Stimulated activated naive B cell treated with anti-CD40 and anti-IgM and Interleukin-4, amounts not matched to agents 10 μg/mL and 1 μg/mL and 100 μg/mL, for 72 hours (primary cell): ENCODE measurements at places on chromosomes 5 and 9.

GRCh38 chr5:149552553-149553160 lies 1.4 kb upstream of the CSNK1A1 start:
- no peak for DNase-seq

- no peak for DNase-seq
Measured at GRCh38 chr9:10447036-10447435, 165.8 kb downstream of the PTPRD start.

- no peak for DNase-seq
Measured at GRCh38 chr9:130561056-130561455, 18.3 kb upstream of the FUBP3 start.

GRCh38 chr5:176678584-176678983 lies 31.3 kb downstream of the TSPAN17 start:
- no peak for DNase-seq

DNA sequence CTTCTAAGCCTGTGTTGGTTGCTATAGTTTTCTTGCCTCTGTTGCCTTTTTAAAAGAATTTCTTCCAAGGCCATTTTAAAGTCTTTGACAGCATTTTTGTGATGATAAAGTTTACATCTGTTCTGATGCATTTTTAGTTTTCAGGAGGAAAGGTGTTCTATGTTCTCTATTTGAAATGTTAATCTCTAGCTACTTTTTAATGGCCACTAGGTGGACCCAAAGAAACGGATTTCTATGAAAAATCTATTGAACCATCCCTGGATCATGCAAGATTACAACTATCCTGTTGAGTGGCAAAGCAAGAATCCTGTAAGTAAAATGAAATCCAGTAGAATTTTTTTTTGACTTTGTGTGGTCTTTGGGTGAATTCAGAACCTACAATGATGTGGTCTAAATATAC lies 60.2 kb downstream of the MELK start:
- DNase-seq: no peak

GRCh38 chr5:61652916-61653315 lies 320.9 kb downstream of the ZSWIM6 start:
- DNase-seq: no peak

DNA sequence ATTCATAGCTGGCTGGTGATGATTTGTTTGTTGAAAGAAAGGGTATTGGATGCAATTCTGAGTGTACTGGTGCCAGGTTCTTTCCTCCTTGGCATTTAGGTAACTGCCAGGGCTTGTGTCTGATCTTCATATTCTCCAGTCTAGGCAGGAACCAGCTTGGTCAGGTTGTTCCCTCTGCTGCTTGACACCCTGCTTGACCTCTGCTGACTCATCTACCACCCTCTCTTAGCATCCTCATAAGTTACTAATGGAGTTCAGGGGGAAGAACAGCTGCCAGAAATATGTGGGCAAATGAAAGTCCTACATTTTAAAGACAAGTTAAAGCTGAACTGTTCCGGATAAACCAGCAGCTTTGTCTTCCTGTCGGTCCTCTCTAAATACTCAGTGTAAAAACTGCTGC lies 116.1 kb upstream of the TNC start:
- DNase-seq: no peak

DNA sequence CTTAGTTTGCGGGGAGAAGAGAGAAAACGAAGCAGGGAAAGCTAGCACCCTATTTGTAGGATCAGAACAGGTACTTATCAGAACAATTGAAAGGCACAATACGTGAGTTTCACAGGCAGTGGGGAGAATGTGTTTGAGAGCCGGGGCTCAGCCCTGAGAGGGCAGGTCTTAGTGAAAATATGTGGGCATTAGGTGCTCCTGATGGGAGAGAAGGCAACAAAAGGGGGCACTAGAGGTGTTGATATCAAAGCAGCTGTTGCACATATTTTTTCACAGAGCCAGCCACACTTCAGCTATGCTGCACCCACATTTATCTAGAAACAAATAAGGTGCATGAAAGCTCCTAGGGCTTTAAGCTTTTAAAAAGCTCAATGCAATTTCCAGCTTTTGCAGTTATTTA lies 99.7 kb upstream of the MAN2A1 start:
- no peak for DNase-seq

DNA sequence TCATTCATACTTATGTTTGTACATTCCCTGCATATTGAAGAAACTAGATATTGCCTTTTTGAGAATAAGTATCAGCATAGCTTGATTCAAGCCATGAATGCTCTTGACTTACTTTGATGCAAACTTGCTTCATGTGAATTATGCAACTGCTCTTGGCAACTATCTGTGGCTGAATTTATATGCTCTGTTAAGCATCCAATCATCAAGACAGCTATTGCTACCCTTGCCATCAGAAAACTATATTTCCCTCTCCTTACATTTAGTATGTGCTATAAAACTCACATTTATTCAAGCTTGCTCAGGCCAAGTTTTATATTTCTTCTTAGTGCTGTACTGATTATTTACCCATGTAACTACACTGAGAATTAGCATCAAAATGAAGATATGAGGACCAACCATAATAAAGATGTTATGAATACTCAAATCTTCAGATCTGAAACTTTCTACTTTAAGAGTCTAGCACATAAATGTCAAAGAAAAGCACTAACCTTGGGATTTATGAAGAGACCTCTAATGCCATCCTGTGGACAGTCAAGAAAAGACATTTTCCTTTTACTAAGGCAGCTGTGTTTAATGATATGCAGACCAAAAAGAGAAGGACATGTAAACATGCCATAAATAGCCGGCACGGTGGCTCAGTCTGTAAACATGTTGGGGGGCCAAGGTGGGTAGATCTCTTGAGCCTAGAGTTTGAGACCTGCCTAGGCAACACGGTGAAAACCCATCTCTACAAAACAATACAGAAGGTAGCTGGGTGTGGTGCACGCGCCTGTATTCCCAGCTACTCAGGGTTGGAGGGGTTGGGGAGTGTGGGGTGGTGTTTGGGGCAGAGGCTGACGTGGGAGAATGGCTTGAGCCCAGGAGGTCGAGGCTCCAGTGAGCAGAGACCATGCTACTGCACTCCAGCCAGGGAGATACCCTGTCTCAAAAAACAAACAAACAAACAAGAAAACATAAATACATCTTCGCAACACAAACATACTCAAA lies 267.0 kb upstream of the TYRP1 start:
- no peak for DNase-seq

DNA sequence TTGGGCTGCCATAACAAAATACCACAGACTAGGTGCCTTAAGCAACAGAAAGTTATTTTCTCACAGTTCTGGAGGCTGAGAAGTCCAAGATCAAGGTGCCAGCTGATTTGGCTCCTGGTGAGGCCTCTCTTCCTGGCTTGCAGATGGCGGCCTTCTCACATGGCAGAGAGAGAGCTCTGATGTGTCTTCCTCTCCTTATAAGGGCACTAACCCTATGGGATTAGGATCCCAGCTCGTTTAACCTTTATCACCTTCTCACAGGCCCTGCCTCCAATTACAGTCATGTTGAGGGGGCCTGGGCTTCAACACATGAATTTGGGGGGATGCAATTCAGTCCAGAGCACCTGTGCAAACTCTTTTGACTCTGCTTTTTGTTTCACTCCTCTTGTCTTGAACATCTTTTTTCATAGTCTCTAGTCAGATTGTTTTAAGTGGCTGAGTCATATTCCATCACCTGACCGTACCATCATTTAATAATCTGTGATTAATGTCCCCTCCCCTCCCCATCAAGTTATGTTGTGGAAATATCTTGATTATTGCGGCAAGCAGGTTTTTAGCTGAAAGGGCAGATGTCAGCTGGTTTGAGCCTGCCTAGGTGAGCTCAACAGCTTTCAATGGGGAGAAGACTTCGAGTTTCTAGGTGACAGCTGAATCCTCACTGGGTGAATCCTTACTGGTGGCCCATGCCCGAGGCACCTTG lies 61.8 kb downstream of the NDFIP1 start:
- no peak for DNase-seq

- no peak for DNase-seq
Measured at GRCh38 chr9:136050701-136051452, 44.2 kb downstream of the NACC2 start.

DNA sequence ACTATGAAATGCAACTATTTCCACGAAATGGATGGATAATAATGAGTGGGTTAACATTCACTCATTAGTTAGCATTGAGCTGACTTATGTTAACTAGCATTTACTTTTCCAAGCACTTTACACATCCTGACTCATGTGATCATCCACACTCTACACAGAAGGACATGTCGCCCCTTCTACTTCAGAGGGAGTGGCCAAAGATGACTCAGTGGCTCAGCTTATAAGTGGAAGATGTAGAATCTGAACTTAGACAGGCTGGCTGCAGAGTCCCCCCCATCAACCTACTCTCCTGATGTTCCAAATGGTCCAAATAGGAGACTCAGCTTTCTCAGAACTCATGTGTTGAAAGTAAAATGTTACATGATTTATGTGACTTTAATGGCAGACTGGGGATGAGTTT lies 146.0 kb downstream of the ADCY2 start:
- no peak for DNase-seq

GRCh38 chr9:35517131-35517530 lies 27.2 kb downstream of the RUSC2 start:
- no peak for DNase-seq

DNA sequence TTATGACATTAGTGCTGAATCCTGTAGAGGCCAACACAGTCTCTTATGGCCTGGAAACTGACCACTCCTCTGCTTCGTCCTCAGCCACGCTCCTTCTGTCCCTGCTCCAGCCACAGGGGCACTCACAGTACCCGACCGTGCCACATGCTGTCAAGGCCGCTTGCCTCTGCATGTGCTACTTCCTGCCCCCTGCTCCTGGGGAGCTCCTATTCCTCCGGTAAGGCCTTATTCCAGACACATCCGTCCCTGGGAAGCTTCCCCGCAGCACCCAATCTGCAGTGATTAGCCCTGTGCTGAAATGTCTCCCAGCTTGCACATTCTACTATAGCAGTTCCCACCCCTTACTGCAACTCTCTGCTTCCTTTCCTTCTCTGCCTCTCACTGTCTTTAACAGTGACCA lies 187.5 kb downstream of the CRB2 start:
- DNase-seq: no peak

- DNase-seq: peak; percentile 76
Measured at GRCh38 chr5:62284946-62285891, 20.8 kb upstream of the KIF2A start.

DNA sequence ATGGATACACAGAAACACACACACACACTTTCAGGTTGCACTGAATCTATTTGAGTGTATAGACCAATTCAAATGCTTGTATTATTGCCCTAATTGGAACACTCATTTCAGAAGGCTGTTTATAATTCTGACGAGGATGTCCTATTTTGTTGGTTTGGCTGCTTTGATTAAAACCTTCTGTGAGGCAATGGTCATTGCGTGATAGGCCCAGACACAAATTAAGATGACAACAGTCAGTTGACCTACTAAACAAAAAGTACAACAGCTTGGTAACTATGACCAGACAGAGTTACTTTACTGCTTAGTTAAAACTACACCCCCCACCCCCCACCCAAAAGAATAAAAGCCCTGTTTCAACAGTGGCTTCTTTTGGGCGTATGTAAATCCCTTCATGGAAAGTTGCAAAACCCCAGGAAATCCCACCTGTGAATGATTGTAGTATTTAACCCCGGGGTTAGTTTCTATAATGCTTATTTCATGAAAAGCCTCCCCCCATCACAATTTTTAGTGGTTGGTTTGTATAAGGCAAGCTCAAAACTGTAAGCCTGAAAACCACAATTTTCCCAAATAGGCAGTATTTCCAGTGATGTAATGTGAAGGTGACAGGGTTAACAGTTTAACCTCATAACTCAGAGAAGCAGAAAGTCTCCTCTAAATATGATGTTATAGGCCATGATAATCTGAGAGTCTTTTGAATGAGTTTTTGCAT lies 340.8 kb downstream of the FGF10 start:
- no peak for DNase-seq

DNA sequence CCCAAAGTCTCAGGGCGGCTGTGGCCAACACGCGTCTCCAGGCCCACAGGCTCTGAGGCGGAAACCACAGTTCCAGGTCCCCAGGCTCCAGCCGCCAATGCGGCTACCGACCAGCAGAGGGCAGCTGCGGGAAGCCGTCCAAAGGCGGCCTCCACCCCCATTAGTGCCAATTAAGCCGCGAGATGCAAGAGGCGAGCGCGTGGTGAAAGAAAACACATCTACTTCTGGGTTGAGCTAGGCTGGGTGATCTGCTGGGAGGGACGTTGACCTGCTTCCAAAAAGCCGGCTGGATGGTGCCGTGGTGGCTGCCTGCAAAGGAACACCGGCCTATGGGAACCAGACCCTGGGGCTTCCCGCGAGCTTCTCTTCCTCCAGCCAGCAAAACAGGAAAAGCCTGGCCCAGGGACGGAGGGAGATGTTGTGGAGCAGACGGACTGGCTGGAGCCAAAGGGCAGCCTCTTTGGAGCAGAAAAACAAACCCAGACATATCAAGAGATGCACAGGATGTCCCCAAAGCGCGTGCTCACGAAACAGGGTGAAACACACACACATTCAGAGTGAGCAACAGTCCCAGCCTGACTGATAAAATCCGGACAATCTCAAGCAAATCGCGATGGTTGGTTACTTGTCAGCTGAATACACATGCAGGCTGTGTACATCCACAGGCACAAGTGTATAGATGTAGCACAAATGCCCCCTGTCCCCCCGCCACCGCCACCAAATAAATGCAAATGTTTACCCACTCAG lies 187.1 kb upstream of the BRINP1 start:
- DNase-seq: peak; percentile 50

DNA sequence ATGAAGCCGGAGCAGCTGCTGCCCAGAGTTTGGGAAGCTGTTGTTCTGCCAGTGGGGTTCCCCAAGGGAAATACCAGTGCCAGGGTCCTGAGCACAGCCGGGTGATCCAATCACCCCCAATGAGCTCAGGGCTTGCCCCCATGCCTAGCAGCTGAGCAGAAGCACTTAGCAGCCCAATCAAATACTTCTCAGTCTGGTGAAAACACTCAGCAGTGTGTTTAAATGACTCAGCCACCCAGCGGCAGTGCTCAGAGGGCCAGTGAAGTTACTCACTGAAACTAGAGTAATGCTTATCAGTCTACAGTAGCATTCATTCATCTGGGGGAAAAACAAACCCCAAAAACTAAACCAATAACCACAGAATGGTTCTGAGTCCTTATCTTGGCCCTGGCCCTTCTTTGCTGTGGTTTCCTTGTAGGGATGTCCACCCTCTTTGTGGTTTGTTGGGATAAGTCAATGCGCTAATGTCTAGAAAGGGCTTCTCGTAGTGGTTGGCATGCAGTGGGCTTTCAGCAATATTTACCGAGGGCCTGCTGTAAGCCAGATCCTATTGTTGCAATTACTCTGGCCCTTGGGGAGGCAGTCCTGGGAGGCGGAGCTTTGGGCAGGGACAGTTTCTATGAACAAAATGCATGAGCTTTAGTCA lies 43.1 kb downstream of the LHX2 start:
- peak; percentile 36 for DNase-seq

- no peak for DNase-seq
Measured at GRCh38 chr9:136411378-136411777, 920 bp downstream of the PMPCA start.

- no peak for DNase-seq
Measured at GRCh38 chr5:148626081-148626613, 28.2 kb downstream of the HTR4 start.

- no peak for DNase-seq
Measured at GRCh38 chr9:33651125-33651524, 127.1 kb downstream of the ANKRD18B start.

GRCh38 chr9:73613092-73613701 lies 461.5 kb downstream of the ANXA1 start:
- no peak for DNase-seq
